GF-D8 (cell line): ENCODE measurements at places on chromosomes 7 and 10.

DNA sequence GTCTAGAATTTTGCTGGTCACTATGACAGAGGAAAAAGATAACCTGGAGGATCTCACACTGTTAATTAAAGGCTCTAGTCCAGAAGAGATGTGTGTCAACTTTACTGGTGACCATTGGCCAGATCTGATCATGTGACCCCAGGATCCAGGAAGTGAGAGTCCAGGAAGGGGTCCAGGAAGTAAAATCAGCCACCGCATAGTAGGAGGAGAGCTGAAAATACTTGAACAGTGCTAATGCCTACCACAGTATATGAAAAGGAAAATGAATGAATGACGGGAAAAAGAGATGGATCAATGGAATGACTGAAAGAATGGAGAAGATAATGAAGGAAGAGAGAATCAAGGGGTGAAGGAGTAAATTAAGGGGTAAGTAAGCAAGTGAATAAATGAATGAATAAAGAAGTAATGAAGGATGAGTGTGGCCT is 415.3 kb downstream of the RPS24 start:
- DNase-seq: no peak

GRCh38 chr7:55690-56248 is 136.6 kb upstream of the FAM20C start:
- no peak for DNase-seq

DNA sequence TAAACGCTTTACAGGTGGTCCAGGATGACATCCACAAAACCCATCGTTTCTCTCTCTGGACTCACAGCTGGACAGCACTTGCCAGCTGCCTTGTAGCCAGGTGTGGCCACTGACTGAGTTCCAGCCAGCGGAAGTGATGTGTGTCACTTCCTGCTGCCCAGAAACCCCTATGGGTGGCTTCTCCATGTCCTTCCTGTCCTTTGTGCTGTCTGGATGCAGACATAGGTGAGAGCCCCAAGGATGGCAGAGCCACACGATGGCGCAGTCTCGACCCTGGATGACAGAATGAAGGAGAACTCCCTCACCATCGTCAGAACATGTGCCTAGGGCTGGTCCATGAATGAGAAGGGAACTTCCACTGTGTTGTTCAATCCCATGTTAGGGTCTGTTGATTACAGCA is 22.1 kb downstream of the NMT2 start:
- DNase-seq: no peak

- peak; percentile 64 for DNase-seq
These were observed 496 bp downstream of the ZNF511 start for GRCh38 chr10:133309100-133309719.

DNA sequence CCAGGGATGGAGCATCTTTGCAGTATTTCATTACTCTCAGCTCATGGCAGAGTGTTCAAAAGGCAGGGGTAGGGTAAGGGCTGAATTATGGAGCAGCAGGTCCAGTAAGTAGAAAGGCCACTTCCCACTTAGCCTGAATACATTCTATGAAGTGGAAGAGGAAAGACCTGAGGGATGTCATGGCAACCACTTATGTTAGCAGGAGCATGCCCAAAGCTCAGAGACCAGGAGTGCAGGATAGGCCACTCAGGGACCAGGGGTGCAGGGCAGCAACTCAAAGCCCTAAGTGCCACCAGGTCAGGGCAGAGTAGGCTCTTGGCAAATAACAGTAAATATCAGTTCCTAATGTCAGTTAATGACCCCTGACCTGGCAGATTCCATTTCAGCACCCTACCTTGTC is 3.6 kb downstream of the SRI start:
- DNase-seq: no peak

GRCh38 chr7:100949227-100949932 is at the start of gene MUC3A:
MUC3A (plus strand) TSS chr7:100949534; CDS start chr7:100949625, 91 bp downstream.
- DNase-seq: no peak

DNA sequence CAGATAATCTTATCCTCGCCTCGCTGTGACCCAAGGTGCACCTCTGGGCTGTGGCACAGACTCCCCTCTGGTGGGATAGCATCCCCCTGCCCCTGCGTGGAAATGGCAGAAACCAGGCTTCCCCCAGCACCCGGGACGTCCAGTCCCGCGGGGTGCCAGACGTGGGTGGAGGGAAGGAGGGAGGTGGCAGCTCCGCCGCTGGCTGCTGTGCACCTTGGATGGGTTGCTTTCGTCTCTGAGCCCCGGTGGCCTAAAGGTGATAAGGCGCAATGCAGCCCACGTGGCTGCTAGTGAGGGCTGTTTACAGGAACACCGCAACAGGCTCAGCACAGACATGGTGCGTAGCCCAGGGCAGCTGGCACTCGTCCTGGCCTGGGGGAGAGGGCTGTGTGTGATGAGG is 13.6 kb upstream of the PDGFA start:
- DNase-seq: no peak

- peak; percentile 7 for DNase-seq
These were observed 21.2 kb downstream of the ATP6V1F start for GRCh38 chr7:128883622-128884448.

GRCh38 chr10:121260377-121260776 is 337.9 kb downstream of the FGFR2 start:
- no peak for DNase-seq

- no peak for DNase-seq
These were observed 3.3 kb downstream of the MYOF start for GRCh38 chr10:93478873-93479272.
